ENCODE measurements at places on chromosomes 2 and 18. TPM values are rescaled to one million over a fixed set of nuclear protein-coding genes. Genes with fewer than 3 reads are reported as not detected.

- H3K4me3 ChIP-seq = no peak overlapping the region
- no peak overlapping the region for H3K27ac ChIP-seq
- H3K4me1 ChIP-seq = peaks cover 4% of the 10 kb centered on the region
- DNase-seq = no peak
- H3K27me3 ChIP-seq = no peaks in the 10 kb centered on the region
These were observed 86.5 kb downstream of the PTGR3 start for GRCh38 chr18:75122334-75122958.

SLC38A11 gene
- total RNA-seq = 1.6 TPM

- H3K36me3 ChIP-seq = no peaks in the 10 kb centered on the region
- H3K27ac ChIP-seq = no peak overlapping the region
- no peak overlapping the region for H3K4me3 ChIP-seq
- DNase-seq = peak; percentile 8
These were observed 24.0 kb upstream of the GPC1 start for GRCh38 chr2:240411261-240412160.

POTEC gene
- 4.0 TPM for total RNA-seq

GRCh38 chr2:2853346-2853745 lies 522.3 kb upstream of the MYT1L start:
- DNase-seq = no peak
- H3K27me3 ChIP-seq = no peaks in the 10 kb centered on the region
- H3K4me3 ChIP-seq = no peak overlapping the region
- H3K4me1 ChIP-seq = peaks cover 7% of the 10 kb centered on the region
